CD4-positive, alpha-beta T cell treated with Interleukin-6 at 100 ng/mL for 8 hours (primary cell): ENCODE measurements at places on chromosomes 16 and 17.

GRCh38 chr16:49640581-49640980, 215.3 kb downstream of the ZNF423 start:
- no peak for DNase-seq

GRCh38 chr16:70575376-70575775, 51.8 kb downstream of the SF3B3 start:
- no peak for DNase-seq

DNA sequence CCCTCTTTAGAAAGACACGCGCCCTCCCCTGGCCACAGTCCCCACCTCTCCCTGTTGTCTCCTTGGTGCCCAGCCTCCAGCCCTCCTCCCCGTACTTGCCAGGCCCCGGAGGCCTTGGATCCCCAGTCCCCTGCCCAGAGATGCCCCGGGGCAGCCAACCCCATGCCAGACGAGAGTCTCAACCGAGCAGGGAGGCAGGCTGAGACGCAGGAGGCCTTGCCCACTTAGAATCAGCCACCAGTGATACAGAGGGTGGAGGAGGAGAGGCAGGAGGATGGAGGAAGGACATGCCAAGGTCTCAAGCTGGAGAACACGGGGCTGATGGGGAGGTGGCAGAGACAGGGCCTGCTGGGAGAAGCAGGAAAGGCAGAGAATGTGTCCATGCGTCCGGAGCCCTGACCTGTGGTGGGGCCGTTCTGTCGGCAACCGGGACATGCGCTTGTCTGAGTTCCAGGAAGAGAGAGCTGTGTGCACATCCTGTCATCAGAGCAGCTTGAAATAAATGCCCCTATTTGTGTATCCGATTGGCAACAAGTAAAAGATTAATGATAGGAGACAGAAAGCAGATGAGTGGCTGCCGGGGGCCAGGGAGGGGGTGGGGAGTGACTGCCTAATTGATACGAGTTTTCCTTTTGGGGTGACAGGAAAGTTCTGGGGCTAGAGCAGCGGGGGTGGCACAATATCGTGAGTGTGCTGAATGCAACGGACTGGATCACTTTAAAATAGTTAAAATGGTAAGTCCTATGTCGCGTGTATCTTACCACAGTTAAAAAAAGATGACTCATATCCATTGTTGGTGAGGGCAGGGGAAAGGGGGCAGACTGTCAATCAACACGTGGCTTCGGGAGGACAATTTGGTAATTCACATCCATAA, 44.7 kb upstream of the MEAK7 start:
- DNase-seq = peak; percentile 57

DNA sequence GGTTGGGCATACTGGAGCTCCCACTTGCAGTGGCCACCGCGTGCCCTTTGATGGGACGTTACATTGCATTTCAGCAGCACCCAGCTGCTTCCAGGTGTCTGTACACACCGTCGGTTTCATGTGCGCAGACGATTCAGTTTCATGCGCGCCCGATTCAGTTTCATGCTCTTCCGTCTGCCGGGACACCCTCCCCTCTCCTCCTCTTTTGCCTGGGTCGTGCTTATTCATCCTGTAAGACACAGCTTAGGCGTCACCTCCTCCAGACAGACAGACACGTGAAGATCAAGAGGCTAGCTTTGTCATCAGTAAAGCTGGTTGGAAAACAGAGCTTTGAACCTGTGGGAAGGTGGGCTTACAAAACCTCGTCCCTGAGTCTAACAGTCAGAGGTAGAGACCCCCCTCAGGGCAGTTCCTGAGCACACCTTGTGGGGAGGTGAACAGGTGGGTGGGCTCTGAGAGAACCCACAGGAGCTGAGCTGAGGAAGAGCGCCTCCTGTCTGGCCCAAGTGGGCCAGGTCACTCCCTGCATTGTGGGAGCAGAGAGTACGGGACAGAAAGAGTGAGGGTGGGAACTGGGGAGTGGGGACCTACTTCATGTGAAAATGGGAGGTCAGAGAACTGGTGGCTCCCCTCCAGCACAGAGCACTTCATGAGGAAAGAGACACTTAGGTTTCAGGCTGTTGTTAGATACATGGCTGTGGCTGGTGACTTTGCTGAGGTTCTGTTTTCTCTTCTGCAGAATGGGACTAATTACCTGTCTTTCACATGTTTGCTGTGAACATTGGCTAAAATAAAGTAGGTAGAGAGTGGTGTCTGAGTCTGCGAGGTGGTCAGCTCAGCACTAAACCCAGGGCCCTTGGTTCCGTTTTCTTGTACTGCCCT, 122.1 kb downstream of the SNX29 start:
- DNase-seq = no peak

- no peak for DNase-seq
Measured at GRCh38 chr17:9175700-9176467, 154.6 kb downstream of the NTN1 start.

GRCh38 chr17:27793168-27793905, 7.0 kb downstream of the NOS2 start:
- no peak for DNase-seq

- no peak for DNase-seq
Measured at GRCh38 chr16:24552705-24553246, 13.4 kb downstream of the RBBP6 start.

GRCh38 chr17:42509409-42509808, 26.6 kb upstream of the NAGLU start:
- DNase-seq = no peak

DNA sequence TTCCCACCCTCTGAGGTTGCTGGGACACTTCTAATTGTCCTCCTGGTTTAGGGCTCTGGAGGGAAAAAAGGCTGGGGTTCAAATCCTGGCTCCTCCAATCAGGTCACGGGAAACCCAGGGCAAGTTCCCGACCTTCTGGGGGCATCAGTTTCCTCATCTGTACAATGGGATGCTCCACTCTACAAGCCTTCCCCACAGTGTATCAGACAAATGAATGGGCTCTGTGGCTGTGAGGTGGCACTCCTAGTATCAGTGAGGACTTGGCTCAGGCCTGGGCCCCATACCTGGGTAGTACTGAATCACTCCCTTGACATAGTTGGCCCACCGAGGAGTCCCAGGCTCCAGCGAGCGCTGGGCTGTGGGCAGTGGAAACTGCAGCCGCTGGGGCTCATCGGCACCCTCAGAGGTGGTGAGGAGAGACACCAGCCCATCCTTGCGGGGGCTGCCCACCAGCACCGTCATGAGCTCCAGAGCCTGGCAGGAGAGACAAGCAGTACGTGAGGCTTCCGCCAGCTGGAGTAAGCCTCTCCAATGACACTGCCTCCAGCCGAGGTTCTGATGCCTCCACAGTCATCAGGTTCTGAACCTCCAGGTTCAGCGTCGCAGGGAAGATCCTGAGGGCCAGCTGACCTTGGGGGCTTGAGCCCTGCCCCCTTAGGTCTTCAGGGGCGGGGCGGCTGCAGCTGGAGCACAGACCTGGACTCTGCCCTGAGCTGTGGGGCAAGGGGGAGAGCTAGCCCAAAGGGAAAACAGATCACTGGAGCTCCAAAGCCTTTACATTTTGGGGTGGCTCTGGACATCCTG, 1.2 kb downstream of the GALK1 start:
- no peak for DNase-seq
